Neural cell (in vitro differentiated cells): ENCODE measurements at places on chromosomes 5 and 9. TPM values are rescaled to one million over a fixed set of nuclear protein-coding genes. Genes with fewer than 3 reads are reported as not detected.

Gene SPDL1
- polyA plus RNA-seq = 26.0 and 26.6 TPM in 2 replicates

Gene CERCAM
- polyA plus RNA-seq = 1.1 and 1.8 TPM in 2 replicates

Gene SOWAHA
- 23.4 and 26.9 TPM in 2 replicates for polyA plus RNA-seq

Gene GFI1B
- polyA plus RNA-seq = not detected in 2 replicates

Gene KCNV2
- polyA plus RNA-seq = not detected in 2 replicates

Gene ITGA2
- 0.20 and 0.34 TPM in 2 replicates for polyA plus RNA-seq

Gene DNAH5
- 11.3 and 12.8 TPM in 2 replicates for polyA plus RNA-seq

Gene SPINK7
- polyA plus RNA-seq = not detected in 2 replicates

Gene SLC1A1
- polyA plus RNA-seq = 27.6 and 30.8 TPM in 2 replicates

Gene SPATA31D3
- polyA plus RNA-seq = not detected in 2 replicates

Gene CMBL
- 0.58 and 1.1 TPM in 2 replicates for polyA plus RNA-seq

Gene PCDHB5
- 4.5 and 4.7 TPM in 2 replicates for polyA plus RNA-seq

Gene SPINK6
- polyA plus RNA-seq = not detected in 2 replicates

Gene POU5F2
- polyA plus RNA-seq = 0.07 and 0.22 TPM in 2 replicates

Gene PRR16
- 1.6 and 1.7 TPM in 2 replicates for polyA plus RNA-seq

Gene C9orf50
- polyA plus RNA-seq = not detected in 2 replicates

Gene MAP1B
- 234 and 235 TPM in 2 replicates for polyA plus RNA-seq

Gene SLC1A3
- polyA plus RNA-seq = 1.9 and 3.5 TPM in 2 replicates

Gene BTNL3
- not detected in 2 replicates for polyA plus RNA-seq

Gene SLC34A1
- polyA plus RNA-seq = not detected in 2 replicates

Gene SPOCK1
- polyA plus RNA-seq = 30.9 and 33.6 TPM in 2 replicates

Gene FAM153A
- not detected in 2 replicates for polyA plus RNA-seq

Gene NUTM2G
- 0.18 and 1.1 TPM in 2 replicates for polyA plus RNA-seq

Gene FAM114A2
- polyA plus RNA-seq = 20.2 and 24.8 TPM in 2 replicates

Gene PCDH1
- 13.9 and 21.3 TPM in 2 replicates for polyA plus RNA-seq

Gene CCIN
- not detected in 2 replicates for polyA plus RNA-seq

Gene UBE2QL1
- 12.9 and 13.8 TPM in 2 replicates for polyA plus RNA-seq

Gene SCGB3A2
- not detected in 2 replicates for polyA plus RNA-seq

Gene PCDHGC5
- 0.51 and 0.54 TPM in 2 replicates for polyA plus RNA-seq

Gene IGIP
- polyA plus RNA-seq = 2.9 and 4.4 TPM in 2 replicates

Gene TNPO1
- polyA plus RNA-seq = 87.5 and 103 TPM in 2 replicates

Gene ADRB2
- not detected in 2 replicates for polyA plus RNA-seq

Gene FOXD4L4
- 0.10 TPM in 1 of 2 replicates, not detected in the other for polyA plus RNA-seq

Gene ACOT12
- polyA plus RNA-seq = 1.2 and 3.0 TPM in 2 replicates

Gene TNFSF15
- not detected in 2 replicates for polyA plus RNA-seq

Gene TSSK1B
- polyA plus RNA-seq = not detected in 2 replicates

Gene PCDHGC4
- polyA plus RNA-seq = 4.3 and 6.4 TPM in 2 replicates

Gene PAEP
- polyA plus RNA-seq = not detected in 2 replicates

Gene ZNF79
- 2.9 and 3.3 TPM in 2 replicates for polyA plus RNA-seq

Gene GPX3
- polyA plus RNA-seq = 4.0 and 5.1 TPM in 2 replicates

Gene CMYA5
- 0.30 and 2.4 TPM in 2 replicates for polyA plus RNA-seq

Gene SV2C
- 0.45 and 0.88 TPM in 2 replicates for polyA plus RNA-seq

Gene TDRD7
- polyA plus RNA-seq = 5.7 and 9.7 TPM in 2 replicates

Gene TLX3
- polyA plus RNA-seq = not detected in 2 replicates

Gene CSF2
- polyA plus RNA-seq = not detected in 2 replicates
